ENCODE measurements at places on chromosomes 2 and 18.

- DNase-seq = no peak
These were observed 66.0 kb upstream of the ST3GAL5 start for GRCh38 chr2:85954590-85955458.

GRCh38 chr18:46278481-46279465 lies 174.6 kb downstream of the HAUS1 start:
- no peak for DNase-seq

DNA sequence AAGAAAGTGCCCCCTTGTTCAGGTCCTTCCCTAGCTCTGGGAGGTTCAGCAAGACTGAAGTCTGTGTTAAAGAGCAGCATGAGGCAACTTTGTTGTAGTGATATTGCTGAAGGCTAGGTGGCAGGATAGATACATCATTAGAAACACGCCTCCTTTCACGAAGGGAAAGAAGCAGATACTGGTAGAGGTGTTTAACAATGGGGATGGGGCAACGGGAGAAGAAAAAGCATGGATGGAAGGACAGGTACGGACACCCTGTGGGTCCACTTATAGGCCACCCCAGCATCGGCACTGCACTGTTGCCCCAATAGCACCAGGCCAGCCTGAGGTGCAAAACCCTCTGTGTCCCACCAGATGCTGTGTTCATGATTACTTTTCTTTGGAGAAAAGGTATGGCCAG lies 3.5 kb upstream of the IGFBP5 start:
- no peak for DNase-seq

DNA sequence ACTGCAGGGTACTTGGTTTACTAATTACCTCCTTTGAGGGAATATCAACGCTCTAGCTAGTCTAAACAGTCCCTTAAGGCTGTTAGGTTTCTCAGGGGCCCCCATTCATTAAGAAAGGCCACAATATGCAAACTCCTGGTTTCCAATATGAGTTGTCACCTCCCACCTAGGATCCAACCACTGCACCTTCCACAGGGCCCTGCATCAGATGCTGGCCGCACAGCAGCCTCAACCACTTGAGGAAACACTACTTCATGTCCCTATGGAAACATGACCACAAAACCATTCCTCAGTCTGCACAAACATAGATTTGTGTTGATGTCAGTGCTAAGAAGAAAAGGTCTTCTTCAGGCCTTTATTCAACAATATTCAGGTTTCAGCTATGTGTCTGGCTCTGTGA lies 40.9 kb downstream of the STAT4 start:
- no peak for DNase-seq
